Activated T-helper 2 cell treated with anti-CD3 and anti-CD28 coated beads, Interferon-gamma antibody, Interleukin-2, Interleukin-4, amounts not matched to agents 10 μg/mL and 5 μg/mL and 100 μg/mL, durations not matched to agents 14 hours and 24 hours and 36 hours (primary cell): ENCODE measurements at places on chromosomes 5 and 9.

DNA sequence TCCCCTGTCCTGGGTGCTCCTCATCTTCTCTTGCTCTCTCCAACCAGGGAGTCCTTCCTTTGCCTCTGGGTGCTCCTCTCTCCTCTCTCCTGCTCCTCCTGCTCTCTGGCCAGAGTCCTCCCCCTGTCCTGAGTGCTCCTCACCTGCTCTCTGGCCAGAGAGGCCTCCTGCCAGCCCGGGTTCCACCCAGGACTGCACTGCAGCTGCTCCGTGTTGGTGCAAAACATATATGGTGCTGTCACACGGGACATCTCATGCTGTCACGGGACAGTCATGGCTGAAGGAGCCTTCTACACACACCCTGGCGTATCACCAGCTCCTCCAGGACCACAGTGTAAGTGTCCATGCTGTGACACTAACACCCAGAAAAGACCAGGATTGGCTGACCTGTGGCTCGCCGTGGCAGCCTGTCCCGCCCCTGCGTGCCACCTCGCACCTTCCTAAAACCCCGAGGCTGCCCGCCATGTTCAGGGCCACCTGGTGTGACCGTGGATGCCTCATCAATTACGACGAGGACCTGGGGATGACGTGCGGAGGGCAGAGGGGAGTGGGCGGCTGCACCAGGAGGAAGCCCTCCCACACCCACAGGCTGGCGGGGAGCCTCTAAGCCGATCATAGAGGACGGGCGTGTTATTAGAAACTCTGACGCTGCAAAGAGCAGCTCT is 27.9 kb upstream of the SLC6A3 start:
- no peak for DNase-seq

- no peak for DNase-seq
Measured at GRCh38 chr9:133880851-133881661, 111.1 kb downstream of the VAV2 start.

DNA sequence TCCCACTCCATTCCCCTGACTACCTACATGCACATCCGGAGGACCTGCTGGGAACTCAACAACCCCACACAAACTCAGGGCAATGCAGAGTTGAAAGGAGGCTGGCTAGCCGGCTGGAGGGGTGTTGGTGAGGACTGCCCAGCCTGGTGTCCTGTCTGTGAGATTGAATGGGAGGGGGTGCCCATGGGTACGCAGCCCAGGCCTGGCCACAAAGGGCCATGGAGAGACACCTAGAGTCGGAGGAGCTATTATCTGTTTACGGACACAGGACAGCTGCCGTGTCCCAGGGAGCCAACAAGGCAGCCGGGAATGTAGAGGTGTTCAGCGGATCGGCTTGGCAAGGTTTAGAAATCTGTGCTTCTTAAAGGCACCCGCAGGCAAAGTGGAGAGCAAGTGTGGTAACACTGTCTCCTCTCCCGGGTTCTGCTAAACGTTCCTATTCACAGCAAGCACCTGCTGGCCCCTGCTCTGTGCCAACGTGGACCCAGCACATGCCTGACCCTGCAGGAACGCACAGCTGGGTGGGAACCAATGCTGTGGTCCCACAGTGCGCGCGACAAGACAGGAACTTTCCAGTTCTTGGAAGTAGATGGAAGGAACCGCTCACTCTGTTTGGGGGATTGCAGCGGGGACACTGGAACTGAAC is 166.7 kb downstream of the DAB2IP start:
- no peak for DNase-seq

DNA sequence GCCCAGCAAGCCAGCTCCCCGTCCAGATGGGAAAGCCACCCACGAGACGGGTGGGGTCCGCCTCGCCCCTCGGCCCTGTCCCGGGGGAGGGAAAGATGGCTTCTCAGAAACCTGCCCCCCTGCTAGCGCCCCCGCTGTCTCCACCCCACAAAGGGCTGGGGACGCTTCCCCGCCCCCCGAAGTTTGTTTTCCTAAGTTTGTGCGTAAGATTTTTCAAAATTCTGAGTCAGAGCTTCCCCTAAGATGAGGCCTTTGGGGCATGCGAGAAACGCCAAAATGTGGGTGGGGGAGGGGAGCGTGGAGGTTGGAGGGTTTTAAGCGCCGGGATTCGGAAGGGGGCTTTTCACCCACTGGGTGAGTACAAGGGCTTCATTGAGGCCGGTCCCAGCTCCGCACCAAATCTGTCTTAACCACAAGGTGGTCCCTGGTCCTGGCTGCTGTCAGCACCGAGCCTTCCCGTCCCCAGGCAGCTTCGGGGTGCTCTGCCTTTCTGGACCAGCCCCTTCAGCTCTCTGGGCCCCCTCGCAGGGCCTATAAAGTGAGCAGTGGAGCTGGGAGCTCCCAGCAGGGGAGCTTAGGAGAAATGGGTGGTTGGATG is 32.3 kb downstream of the PRRX2 start:
- DNase-seq: no peak

DNA sequence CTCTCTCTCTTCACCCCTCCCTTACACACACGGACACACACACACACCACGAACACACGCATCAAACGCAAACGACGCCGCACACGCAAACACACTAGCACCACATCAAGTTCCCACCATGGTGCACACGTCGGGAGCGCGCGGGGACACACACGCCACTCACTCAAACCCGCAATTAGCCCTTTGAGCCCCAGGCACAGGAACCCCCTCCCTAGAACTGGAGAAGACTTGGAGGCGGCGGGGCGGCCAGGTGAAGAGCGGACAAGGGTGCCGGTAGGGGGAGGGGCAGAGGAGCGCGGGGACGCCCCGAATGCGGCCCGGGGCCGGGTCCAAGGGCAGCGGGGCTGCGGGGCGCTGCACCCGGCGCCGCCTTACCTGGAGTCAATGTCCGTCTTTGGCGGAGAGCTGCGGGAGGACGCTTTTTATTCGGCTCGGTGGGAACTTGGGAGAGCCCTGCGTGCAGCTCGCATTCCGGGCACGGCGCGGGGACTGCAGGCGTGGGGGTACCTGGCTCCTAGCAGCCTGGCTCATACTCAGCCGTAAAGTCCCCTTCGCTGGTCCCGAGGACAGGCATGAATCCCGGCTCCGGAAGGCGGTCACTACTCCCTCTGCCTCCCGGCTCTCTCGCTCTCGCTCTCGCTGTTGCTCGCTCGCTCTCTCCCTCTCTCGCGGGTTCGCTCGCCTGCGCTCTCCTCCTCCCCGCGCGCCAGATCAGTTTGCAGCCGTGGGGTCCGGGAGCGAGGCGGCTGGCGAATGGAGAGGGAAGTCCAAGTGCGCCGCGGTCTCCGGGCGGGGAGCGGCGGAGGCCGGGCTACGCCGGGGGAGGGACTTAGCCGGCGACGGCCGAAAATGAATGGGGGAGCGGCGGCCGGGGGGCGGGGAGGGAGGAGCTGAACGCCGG is at the start of gene BRINP1:
Gene BRINP1 (minus strand): TSS at position 755 of the 901 bp plus-strand sequence. CDS start 56,080 bp downstream, outside the sequence.
- DNase-seq: no peak

DNA sequence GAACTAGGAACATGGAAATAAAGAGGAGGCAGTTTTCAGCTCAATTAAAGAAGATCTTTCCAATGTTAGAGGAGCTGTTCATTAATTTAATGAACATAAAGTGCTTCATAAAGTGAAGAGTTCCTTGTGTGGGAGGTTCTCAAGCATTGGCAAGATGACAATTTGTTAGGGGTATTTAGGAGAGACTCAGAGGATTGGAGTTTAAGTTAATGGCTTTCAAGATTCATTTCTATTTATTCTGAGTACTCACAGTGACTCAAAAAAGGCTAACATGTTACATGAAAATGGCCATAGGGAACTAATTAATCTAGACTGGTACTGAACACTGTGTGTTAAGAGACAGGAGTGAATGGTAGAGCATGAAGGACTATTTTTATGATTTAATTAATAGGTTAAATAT is 55.4 kb upstream of the CDH12 start:
- no peak for DNase-seq

- no peak for DNase-seq
Measured at GRCh38 chr9:127503379-127503921, 52.1 kb downstream of the LRSAM1 start.

GRCh38 chr5:159965031-159965837 is 43.7 kb upstream of the TTC1 start:
- no peak for DNase-seq

- DNase-seq: no peak
Measured at GRCh38 chr9:129709438-129710168, 43.2 kb downstream of the PTGES start.

DNA sequence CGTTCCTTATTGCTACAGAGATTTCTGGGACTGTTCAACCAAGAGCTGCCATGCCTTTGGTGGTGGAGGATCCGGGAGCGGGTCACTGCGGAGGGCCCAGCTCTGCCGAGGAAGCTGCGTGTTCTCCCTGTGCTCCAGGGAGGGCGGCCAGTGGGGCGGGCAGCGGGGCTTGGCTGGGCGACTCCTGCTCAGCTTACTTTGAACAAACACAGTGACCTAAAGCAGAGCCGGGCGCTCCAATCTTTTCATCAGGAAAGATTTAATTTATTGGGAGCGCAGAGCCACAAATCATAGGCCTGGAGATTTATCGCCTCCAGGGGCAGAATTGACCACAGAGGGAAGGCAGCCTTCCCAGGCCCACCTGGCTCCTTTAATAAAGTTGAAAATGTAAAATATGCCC is 27.7 kb downstream of the LHX3 start:
- DNase-seq: no peak
